ENCODE measurements at places on chromosomes 7 and 10.

DNA sequence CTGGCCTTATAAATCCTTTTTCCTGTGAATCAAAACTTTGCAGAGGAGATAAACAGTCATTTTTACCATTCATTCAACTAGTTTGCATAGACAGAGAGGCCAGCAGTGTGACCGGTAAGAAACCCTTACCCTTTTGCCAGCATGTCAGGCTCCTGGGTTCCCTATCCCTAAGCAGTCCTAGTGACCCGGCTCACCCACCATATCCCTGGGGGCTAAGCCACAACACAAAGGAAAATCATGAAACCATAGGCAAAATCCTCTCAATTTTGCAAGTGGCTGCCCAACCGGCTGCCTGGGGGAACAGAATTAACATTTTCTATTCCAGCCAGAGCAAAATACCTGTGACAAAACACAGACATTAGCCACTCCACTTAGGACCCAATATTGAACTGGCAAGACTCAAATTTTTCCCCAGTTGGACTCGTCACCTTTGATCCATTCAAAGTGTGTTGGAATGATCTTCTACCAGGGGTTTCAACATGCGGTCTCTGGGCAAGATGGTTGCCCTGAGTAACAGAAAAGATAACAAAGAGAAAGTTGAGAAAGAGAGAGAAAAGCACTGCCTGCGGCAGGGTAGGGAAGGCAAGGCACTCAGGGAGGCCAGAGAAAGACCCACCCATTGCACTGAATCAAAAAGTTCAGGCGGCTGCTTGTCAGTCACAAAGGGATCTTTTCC is 174.8 kb upstream of the NAMPT start:
- no peak for DNase-seq

DNA sequence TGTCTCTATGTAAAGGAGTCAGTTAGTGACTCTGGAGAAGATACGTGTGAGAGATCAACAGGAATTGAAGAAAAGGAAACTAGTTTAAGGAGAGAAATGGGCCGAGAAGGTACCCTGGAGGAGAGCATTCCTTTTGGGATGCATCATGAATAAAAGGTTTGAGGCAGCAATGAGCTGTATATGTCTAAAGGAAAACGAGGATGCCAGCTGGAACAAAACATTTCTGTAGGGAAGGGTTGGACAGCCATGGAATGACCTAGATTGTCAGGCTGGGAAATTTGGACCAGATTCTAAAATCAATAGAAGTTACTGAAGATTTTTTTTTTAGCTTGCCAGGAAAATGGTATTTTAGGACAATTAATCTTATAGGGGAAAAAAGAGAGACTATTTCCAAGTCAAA is 17.2 kb upstream of the MPP7 start:
- DNase-seq, result no peak

DNA sequence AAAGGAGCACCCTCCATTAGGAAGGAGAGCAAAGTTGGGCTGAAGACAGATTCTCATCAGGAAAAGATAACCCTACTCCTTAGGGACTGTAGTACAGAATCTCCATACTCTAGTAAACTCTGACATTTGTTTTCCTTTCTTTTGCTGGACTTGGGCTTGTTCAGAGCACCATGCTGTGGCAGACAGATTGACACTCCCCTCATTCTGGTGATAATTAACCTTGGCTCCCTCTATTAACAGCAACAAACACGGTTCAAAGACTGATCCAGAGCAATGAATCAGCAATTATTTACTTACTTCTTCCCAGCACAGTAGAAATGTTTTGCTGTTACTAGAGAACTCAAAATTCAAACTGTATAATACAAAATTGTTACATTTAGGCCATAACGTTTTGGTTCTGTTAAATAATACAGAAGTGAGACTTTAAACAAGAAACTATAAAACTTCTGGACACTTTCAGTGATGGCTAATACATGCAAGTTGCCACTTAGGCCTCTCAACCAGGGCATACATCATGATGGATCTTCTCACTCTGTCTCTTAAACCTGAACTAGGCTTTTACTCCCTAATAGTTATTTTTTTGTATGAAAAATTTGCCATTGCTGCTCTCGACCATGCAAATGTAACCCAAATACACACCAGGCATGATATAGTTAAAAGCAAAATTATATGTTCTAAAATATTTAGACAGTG is 639.0 kb downstream of the IPMK start:
- no peak for DNase-seq

GRCh38 chr10:96758423-96758822 is 38.1 kb upstream of the PIK3AP1 start:
- DNase-seq, result no peak

DNA sequence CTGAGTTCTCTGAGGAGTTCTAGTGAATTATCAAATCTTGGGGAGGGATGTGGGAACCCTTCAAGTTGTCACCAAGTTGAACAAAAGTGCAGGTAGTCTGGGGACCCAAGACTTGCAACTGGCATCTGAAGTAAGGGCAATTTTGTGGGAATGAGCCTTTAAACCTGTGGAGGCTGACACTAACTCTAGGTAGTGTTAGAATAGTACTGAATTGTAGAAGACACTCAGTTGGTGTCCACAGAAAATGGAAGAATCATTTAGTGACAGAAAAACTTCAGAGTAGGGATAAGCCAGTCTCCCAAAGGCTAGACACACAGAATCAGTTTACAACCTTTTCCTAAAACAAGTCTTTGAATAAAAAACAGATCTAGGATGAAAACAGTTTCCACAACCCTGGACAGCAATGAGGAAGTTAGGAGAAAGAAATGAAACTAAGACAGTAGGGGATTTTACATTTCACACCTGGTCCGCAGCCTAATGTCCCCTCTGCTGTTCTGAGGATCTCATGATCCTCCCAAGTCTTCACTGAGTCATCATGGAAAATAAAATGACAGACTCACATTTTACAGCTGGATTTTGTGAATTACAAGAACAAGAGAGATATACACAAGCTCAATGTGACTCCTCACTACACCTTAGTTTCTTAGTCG is 23.0 kb upstream of the ING3 start:
- no peak for DNase-seq

DNA sequence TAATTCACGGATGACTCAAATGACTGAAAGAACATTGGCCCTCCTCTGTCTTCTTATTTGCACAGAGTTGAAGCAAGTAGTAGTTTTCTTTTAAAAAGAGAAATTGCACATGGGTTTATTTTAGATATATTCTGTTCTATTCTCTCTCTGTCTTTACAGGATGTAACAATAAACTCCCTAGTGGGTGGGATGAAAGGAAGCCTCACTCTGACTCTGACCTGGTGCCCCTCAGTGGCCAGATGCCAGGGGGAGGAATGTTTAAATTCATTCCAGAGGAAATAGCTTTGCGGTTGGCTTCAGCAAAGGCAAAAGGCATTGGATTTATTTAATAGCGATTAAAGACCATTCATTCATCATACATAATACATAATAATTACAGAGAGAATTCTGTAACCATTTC is 156.4 kb upstream of the MTPN start:
- no peak for DNase-seq

DNA sequence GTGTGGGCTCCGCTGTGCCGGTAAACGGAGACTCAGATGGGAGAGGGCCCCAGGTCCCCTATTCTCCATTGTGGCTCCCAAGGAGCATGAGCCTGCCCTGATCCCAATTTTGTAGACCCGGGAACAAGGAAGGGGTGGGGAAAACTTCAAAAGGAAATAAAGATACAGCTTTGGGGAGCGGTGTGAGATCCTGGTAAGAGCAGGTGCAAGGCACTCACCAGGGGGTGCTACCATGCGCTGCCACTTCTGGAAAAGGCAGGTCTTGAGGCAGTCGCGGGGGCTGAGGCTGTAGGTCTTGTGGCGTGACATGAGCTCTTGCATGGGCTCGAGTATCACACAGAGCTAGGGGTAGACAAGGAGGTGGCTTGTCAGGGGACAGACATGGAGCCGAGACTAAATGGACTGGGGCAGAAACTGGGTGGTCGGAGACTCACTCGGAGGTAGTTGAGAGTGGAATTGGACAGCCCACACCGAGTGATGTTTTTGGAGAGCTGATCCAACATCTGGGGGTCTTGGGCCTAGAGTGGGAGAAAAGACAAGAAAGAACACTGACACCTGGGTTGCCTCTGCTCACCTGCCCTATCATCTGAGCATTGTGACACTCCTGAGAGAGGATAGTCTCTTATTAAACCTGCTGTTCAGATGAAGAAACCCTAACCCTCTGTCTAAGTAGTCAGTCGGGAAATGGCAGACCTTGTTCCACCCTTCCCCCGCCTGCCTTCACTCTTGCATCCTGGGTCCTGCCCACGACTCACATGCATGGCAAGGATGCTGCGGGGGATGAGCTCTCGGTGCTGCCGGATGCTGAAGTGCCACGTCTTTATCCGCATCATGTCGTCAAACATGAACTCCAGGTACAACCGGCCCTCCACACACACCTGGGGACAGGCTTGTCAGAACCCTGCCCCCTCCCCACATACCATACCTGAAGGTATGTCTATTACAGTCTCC is 10.7 kb downstream of the LDB1 start:
- no peak for DNase-seq

- DNase-seq, result no peak
These were observed 74.1 kb downstream of the TES start for GRCh38 chr7:116284390-116284789.

DNA sequence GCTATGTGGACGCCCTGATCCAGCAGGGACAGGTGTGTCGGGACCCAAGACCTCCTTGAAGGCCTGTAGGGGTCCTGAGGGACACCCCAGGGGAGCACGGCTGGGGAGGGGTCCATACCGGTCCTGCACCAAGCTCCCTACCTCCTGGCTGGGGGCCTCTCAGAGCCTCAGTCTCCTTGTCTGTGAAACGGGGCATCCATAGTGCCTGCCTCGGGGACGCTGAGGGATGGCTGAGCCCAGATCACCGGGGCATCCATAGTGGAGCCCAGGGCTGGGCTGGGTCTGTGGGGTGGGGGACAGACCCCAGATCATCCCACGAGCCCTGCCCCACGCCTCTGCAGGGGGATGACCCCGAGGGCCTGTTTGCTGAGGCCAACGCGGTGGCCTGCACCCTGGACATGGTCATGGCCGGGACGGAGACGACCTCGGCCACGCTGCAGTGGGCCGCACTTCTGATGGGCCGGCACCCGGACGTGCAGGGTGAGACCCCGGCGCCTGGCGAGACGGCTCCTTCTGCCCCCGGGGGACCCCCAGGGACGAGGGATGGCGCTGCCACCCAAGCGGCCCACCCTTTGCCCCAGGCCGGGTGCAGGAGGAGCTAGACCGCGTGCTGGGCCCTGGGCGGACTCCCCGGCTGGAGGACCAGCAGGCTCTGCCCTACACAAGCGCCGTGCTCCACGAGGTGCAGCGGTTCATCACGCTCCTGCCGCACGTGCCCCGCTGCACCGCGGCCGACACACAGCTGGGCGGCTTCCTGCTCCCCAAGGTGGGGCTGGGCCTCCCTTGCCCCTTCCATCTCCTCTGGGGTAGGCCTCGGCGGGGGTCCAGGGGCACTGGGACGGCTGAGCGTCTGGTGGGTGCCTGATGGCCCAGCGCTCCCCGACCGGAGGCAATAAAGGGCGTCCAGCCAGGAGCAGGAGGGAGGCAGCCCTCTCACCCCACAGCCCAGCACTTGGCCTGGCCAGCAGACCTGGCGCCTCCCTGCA is 4.1 kb downstream of the CYP2W1 start:
- no peak for DNase-seq

DNA sequence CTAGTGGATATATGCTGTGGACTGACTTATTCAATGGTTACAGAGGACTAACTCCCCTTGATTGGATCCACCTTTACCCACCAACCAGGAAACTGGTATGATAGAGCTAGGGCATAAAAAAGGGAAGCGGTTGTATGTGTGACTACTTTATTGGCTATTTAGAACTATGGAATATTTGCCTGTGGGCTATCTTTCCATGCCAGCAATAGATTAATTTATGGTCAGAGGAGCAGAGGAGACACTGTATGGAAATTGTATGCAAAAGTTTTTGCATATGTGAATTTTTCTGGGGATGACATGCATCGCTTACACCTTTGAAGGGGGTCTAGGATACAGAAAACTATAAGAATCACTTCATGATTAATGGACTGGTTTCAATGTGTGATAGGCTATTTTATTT is 105.7 kb downstream of the LHFPL3 start:
- DNase-seq, result no peak

- DNase-seq, result no peak
These were observed 225.1 kb downstream of the TFEC start for GRCh38 chr7:115805458-115805857.

DNA sequence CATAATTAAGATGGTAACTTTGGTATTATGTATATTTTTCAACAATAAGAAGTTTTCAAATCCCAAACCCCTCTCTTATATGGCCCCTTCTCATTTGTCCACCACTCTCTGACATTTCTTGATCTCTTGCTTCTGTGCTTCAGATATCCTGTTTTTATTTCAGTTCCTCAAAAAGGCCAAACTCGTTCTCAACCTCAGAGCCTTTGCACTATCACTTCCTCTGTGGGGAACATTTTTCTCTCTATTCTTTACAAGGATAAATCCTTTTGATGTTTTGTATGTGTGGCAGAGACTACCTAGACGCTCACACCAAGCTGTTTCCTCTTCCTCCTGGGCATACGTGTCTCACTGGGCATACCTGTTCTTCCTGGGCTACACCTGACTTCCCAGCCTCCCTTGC is 54.2 kb upstream of the FRMD4A start:
- DNase-seq, result no peak

- DNase-seq, result no peak
These were observed 147.3 kb downstream of the ZMYND11 start for GRCh38 chr10:282294-283139.

GRCh38 chr7:137696988-137697387 is 149.8 kb downstream of the DGKI start:
- DNase-seq, result no peak

GRCh38 chr10:32028710-32029109 is 27.5 kb downstream of the KIF5B start:
- no peak for DNase-seq

GRCh38 chr10:77919713-77920108 is 6.8 kb downstream of the DLG5 start:
- DNase-seq, result no peak

- DNase-seq, result no peak
These were observed 13.0 kb upstream of the NDUFA5 start for GRCh38 chr7:123570390-123571182.

GRCh38 chr7:118496138-118496644 is 271.7 kb downstream of the ANKRD7 start:
- DNase-seq, result no peak

DNA sequence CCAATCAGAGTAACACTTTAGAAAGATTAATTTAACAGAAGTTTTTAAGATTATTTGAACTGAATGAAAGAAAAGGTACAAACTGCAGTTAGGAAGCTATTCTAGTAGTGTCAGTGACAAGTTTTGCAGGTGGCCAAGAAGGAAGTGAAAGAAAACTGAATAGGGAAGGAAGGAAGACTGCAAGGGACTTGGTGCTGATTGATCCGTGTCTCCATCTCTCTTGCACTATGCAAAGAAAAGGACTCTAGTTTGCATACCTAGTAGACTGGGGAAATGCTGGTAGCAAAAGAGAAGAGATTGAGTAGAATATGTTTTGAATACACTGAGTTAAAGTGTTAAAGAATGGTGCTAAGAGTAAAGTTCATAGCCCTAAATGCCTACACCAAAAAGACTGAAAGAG is 33.0 kb downstream of the OR6V1 start:
- no peak for DNase-seq

GRCh38 chr7:135236727-135237126 is 3.1 kb downstream of the STRA8 start:
- no peak for DNase-seq
